Activated T-cell treated with anti-CD3 and anti-CD28 coated beads, Interleukin-2, amount 50 U/mL, for 4 hours (primary cell): ENCODE measurements at places on chromosomes 12 and 14. TPM values are rescaled to one million over a fixed set of nuclear protein-coding genes. Genes with fewer than 3 reads are reported as not detected.

Gene FOXN4
- not detected for total RNA-seq

Gene KRT82
- not detected for total RNA-seq

Gene CHMP4A
- total RNA-seq = 85.4 TPM

Gene PPFIA2
- not detected for total RNA-seq

Gene CMA1
- total RNA-seq = not detected

Gene WIF1
- not detected for total RNA-seq
